T-helper 2 cell (primary cell): ENCODE measurements at places on chromosomes 3 and 15.

DNA sequence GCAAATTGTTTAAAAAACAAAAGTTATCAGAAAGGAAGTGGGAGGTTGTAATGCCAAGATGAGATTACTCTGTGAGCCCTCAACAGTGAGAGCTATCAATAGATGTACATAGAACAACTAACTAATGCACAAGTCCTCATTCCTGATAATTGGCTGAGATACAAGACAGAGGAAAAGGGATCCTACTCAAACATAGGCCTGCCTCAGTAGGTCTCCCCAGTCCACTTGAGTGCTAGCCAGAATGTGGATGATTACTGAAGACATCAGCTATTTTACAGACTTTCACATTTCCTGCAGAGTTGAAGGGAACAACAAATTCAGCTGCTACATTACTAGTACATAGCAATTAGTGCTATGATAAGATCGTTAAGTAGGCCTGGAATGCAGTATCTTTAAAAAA is 981.9 kb downstream of the TUSC7 start:
- no peak for DNase-seq

DNA sequence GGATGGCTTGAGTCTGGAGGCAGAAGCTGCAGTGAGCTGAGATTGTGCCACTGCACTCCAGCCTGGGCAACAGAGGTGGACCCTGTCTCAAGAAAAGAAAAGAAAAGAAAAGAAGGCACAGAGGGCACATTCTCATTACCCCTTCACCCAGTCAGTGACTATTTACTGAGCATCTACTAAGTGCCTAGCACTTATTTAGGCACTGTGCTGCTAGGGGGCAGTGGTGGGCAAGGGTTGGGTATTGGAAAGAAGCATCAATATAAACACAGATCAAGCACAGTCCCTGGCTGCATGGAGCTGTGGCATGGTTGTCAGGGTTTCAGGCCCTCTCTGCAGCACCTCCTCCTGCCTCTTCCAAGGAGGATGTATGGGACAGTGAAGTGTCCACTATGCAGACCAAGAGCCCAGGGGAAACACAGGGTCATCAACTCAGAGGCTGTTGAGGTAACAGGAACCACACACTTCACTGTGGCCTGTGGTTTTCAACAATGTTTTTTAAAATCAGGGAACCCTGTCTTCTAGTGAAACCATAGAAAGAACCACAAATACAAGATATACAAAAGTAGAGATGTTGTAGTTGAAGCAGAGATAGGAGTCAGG is 138.5 kb downstream of the RAB11A start:
- DNase-seq = no peak

- DNase-seq = no peak
These were observed 16.2 kb downstream of the FYCO1 start for GRCh38 chr3:45979378-45979777.

DNA sequence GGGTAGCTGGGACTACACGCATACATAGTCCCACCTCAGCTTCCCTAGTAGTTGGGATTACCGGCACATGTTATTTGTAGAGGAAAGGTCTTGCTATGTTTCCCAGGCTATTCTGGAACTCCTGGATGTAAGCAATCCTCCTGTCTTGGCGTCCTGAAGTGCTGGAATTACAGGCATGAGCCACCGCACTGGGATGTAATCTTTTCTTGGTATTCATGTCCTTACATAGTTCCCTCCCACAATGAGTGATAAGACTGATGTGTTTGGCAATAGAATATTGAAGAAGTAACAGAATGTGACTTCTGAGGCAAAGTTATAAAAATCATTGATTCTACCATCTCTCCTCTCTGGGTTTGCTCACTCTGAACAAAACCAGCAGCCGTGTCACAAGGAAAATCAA is 22.7 kb upstream of the ALCAM start:
- DNase-seq = no peak

DNA sequence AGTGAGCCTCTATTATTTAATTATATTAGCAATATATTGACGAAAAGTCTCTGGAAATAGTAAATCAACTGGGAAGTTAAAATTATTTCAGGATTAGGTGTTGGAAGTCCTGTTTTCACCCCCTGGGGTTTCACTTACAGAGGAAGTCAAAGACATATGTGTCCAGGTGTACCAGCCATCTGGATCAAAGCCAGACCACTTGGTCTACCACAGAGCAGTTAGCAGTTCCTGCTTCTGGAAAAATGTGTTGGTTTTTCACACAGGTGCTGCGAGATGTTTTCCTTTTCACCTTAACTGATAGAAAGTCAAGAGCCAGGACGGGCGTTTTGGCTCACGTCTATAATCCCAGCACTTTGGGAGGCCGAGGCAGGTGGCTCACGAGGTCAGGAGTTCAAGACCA is 13.1 kb downstream of the MME start:
- DNase-seq = no peak

DNA sequence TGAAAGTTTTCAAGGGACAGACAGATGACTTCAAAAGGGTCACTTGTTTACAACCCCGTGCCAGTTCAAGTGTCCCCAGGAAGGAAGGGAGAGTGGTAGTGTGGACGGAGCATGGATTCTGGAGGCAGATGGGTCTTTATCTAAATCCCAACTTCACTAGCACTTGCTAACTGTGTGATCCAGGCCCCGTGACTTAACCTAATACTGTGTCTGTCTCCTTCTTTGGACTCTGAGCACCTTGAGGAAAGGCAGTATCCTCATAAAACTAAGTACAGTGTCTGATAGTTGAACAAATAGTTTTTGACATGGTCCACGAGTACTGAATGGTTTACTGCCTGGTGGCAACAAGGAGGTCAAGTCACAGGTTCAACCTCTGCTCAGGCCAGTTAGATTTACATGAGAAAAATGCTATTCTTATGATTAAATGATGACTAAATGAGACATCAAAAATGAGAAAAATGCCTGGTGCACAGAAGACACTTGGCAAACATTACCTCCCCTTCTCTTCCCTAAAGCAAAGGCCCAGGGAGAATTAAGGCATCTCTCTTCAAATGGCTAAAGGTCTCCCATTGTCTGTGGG is 48.9 kb downstream of the ABCC5 start:
- DNase-seq = no peak

- DNase-seq = no peak
These were observed 78.6 kb upstream of the PFN2 start for GRCh38 chr3:150049317-150049716.

GRCh38 chr3:120928991-120929390 is 21.0 kb downstream of the STXBP5L start:
- no peak for DNase-seq

DNA sequence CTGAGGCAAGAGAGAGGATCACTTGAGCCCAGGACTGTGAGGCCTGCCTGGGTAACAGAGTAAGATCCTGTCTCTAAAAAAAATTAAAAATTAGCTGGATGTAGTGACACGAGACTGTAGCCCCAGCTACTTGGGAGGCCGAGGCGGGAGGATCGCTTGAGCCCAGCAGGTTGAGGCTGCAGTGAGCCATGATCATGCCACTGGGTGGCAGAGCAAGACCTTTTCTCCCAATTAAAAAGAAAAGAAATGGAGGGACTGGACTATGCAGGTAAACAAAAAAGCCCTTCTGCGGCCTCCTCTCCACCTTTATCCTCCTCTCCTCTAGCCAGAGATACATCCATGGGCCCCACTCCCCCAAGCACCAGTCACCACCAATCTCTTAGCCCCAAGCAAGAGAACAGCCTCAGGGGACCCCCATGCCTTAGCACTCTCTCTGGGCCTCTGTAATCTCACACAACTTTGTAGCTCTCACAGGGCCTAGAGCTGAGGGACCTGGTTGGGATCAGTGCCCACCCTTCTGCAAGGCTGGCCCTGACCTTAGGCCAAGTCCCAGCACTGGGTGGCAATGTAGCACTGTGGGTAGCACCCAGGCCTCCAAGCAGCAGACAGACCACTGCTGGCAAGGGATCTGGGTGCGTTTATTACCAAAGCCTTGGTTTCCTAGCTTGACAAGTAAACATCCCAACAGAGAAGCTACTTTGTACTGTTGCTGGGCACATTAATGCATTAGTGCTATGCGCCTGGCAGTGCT is 43.4 kb downstream of the FAM174B start:
- DNase-seq = no peak

- no peak for DNase-seq
These were observed 95.6 kb downstream of the ADCY5 start for GRCh38 chr3:123353227-123353849.

DNA sequence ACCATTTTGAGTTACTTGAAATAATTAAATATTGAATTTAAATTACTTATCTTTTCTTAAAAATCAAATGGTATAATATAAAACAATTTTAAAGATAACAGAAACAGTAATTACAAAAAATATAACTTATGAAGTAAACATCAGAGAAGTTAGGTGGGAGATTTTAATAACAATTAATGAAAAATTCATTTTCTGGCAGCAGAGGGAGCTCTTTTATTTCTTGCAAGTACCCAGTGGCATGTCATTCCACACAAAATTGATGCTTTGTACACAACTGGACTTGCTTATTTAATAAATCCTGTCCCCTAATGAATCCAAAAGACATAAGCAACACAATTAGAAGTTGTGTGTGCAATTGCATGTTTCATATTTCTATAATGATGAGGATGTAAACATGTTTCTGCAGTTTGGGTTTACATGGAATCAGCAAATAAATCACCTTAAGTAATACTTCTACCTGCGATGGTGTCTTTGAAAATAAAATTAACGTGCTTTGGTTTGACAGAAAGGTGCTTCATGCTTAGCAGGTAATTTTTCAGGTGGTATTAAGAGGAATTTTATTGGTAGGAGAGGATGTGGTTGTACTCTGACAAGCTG is 861.3 kb downstream of the ZPLD1 start:
- DNase-seq = no peak

DNA sequence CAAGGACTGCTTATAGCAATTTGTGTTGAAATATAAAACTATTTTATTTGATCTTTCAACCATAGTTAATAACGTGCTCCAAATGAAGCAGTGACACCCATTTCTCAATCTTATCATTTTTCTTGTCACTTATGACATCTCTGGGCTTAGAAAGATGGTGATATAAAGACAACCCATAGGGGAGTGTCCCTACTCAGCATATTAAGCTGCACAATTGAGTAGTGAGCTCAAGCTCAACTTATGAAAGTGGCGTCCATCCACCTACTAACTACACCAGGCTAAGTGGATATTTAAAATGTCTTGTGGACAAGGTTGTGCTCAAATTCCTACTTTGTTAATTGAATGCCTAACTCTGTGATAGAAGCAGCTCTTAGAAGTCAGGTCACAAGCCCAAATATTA is 46.7 kb downstream of the SLC9C1 start:
- DNase-seq = no peak

GRCh38 chr3:102195198-102195948 is 239.4 kb upstream of the ZPLD1 start:
- DNase-seq = no peak

- DNase-seq = no peak
These were observed 35.6 kb upstream of the CHRNB4 start for GRCh38 chr15:78676424-78677110.

DNA sequence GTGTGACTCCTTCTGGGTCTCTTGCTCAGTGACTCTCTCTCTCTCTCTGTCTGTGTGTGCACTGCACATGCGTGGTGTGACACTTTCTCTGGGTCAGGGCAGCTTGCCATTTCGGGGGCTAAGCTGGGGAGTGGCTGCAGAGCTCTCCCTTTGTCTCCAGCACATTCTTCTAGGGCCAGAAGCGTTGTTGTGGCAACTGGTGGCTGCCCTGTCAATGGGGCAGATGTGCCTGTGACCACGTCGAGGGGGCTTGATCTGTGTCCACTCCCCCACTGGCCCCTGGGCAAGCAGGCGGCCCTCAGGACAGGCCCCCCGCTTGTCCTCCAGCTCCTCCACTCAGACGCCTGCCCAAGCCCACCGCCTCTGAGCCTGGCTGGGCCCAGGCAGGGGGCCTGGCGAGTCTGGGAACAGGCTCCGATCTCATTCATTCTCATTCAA is 67.8 kb downstream of the WNT7A start:
- DNase-seq = no peak

- DNase-seq = no peak
These were observed 951.6 kb downstream of the DIPK2A start for GRCh38 chr3:144923046-144923775.

- DNase-seq = no peak
These were observed 73.8 kb upstream of the HEG1 start for GRCh38 chr3:125129512-125129997.

DNA sequence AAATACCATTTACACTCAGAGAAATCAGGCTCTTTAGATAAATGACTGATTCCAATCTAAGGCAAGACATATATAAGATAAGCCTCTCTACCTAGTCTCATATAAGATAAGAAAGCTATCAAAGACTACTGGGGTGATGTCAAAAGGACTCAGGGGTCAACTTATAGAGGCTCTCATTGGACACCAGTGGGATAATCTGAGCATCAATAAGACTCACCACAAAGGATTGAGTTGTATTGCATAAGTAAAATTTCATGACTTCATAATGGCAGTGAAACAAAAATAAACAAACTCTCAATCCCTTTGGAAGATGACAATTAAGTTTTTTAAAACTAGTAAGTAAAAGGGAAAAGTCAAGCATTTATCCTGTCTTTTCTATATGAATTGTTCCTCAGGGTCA is 317.8 kb downstream of the SHQ1 start:
- DNase-seq = no peak

DNA sequence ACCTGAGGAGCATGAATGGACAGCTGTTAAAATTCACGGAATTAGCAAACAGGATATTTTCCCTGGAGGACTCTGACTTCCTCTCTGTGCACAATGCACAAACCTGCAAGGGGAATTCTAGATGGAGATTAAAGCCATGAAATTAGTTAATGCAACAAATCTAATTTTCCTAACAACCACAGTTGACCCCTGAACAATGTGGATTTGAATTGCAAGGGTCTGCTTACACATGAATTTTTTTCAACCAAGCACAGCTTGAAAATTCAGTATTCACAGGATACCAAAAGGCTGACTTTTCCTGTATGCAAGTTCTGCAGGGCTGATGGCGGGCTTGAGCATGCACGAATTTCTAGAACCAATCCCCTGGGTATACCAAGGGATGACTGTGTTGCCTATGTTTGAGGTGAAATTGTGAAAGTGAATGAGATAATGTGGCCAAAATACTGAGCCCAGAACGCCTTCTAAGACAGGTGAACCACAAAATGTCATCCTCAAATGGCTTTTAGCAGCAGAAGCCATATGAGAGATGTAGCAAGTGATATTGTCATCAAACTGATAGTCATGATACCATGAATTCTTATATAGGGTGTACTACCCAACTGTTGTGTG is 52.5 kb downstream of the COL8A1 start:
- DNase-seq = no peak

- DNase-seq = no peak
These were observed 372.8 kb downstream of the TIGIT start for GRCh38 chr3:114666623-114667022.

DNA sequence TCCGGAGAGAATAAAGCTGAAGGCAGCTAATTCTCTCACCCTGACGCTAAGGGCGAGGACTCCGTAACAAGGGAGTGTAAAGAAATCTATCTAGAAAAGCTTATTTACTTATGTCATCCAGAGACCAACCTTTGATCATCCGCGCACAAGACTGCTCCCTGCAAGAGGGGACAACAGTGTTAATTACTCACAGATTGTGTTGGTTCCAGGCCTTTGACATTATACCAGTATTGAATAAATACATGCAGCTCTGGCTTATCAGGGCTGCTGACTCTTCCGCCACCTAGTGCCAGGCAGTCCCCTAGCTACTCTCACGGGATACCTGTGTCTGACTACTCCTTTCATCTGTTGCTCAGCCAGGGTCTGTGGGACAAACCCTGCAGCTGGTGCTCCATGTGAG is 211.7 kb downstream of the DTWD1 start:
- DNase-seq = no peak

- peak; percentile 57 for DNase-seq
These were observed 593.3 kb downstream of the FHIT start for GRCh38 chr3:60657972-60658371.

GRCh38 chr3:39275963-39276593 is 3.8 kb downstream of the CX3CR1 start:
- no peak for DNase-seq
